ENCODE measurements at places on chromosomes 16 and 17.

GRCh38 chr16:26263406-26263805 is 571.6 kb downstream of the HS3ST4 start:
- no peak for DNase-seq

DNA sequence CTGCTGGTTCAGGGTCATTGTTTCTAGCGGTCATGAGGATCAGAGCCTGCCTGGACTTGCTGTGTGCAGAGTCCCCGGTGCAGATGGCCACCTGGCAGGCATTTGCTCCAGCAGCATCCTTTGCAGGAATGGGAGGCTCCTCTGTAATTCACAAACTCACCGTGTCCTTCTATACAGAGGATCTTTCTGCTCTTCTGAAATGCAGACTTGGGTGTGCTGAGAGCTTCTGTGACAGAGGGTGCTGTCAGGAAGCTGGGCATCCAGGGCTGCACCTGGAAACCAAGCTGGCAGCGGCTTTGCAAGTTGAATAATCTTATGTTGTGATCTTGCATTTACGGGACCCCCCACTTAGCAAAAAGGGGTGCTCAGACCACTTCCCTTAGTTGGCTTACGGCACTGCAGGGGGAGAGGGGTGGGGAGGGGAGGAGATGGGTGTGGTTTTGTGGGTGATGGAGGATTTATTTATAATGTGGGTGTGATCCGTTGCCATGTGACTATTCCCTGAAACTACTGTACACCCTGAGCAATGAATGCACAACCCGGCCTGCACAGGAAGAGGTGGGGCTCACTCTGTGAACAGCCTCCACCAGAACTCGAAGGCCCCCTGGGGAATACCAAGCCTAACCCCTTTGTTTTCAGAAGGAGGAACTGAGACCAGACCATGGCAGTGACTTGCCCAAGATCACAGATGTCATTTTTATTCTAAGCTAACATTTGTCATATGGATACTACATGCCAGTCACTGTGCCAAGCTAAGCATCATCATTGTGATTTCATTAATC is 178.3 kb downstream of the PRKCB start:
- DNase-seq, result no peak

- DNase-seq, result no peak
Observed at GRCh38 chr16:65984296-65984695, 382.2 kb upstream of the CDH5 start.

DNA sequence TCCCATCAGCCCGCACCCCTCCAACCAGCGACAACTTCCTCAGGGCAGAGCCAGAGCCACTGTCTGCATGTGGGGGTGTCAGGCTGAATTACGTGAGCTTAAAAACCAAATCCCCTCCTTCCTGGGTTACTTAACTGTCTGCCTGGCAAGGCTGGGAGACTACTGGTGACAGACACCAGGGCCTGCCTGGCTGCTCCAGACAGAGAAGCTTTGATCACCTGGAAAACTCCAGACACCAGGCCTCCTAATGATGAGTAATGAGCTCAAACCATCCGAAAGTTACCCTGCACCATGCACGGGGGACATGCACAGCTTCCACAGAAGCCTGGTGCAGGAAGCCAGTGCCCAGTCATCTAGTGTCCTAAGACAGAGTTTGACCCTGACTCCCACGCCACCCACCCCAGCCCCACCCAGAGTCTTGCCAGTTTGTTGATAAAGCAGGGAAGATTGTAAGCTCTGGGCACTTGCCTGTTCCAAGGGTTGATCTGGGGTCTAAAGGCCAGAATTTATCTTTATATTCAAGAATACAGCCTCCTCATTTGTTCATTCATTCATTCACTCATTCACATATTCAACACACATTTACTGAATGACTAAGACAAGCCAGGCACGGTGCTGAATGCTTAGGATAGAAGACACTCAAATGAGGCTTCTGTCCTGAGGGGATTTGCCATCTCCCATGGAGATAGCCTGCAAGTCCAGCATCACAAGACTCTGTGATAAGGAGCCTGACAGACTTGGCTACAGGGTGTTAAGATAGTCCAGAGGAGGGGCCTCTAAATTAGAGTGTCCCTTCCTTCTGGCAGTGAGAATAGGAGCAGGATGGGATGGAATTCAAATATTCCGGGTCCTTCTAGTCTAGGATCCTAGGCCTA is 7.2 kb upstream of the CCDC182 start:
- DNase-seq, result no peak

DNA sequence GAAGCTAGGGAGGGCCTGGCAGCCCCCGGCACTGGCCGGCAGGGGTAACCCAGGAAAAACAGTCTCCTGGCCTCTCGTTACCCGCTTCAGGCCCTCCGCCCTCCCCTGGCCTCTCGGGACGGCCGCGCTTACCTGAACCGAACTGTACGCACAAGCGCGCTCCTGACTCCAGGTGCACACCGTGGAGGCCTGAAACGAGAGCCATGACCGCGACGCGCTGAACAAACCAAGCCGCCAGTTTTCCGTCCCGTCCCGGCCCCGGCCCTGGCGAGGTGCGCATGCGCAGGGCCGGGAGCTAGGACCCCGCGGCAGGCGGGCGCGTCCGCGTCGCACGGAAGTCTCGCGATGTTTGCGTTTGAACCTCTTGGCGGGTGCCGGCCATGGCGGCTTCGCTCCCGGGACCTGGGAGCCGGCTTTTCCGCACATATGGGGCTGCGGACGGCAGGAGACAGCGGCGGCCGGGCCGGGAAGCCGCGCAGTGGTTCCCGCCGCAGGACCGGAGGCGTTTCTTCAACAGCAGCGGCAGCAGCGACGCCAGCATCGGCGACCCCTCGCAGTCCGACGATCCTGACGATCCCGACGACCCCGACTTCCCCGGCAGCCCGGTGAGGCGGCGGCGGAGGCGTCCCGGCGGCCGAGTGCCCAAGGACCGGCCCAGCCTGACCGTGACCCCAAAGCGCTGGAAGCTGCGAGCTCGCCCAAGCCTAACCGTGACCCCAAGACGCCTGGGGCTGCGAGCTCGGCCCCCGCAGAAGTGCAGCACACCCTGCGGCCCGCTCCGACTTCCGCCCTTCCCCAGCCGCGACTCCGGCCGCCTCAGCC is at the start of gene HASPIN:
Gene HASPIN, plus strand, starts transcription at position 348 of the 822 bp plus-strand sequence. Its CDS starts 33 bp downstream, at position 381.
- peak; percentile 85 for DNase-seq

- DNase-seq, result no peak
Observed at GRCh38 chr16:49521734-49522325, 148.2 kb downstream of the C16orf78 start.

- DNase-seq, result no peak
Observed at GRCh38 chr16:30567991-30568638, 3.4 kb downstream of the ZNF688 start.

DNA sequence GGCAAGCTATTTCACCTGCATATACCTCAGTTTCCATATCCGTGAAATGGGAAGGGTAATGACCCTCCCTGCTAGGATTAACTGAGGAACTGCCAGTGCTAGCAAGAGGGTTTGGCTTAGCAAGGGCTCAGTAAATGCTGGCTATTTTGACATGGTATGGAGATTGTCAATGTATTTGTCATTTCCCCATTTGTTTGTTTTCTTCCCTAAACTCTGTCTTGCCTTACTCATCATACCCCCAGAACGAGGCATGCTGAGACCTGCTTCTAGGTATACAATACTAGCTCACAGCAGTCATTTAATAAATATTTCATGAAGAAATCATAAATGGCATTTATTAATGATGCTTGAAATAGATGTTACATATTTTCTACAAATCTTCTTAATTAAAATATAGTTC is 124.0 kb downstream of the DYNLRB2 start:
- no peak for DNase-seq

GRCh38 chr17:78637643-78638420 is 60.6 kb upstream of the DNAH17 start:
- no peak for DNase-seq

- DNase-seq, result peak; percentile 70
Observed at GRCh38 chr16:29811896-29812665, at the start of gene PRRT2. TSS of gene PRRT2 (plus strand) at chr16:29812193. CDS start at chr16:29813055, 862 bp downstream.

DNA sequence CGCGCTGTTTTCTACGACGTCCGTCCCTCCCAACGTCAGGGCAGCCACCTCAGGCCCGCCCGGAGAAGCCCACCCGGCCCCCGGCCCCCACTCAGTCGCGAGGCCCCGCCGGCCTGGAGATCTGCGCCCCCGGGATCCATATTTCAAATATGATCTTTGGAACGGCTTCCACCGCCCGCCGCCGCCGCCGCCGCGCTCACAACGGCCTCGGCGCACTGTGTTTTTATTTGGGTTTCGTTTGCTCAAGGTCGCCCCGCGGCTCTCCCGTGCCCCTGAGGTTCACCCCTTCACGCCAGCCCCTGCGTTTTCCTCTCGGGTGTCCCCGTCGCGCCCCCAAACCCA is 4.2 kb upstream of the CBX4 start:
- no peak for DNase-seq

GRCh38 chr16:48153774-48154173 is 2.0 kb downstream of the ABCC12 start:
- DNase-seq, result no peak

GRCh38 chr16:51638339-51639135 is 487.5 kb upstream of the SALL1 start:
- DNase-seq, result no peak

- no peak for DNase-seq
Observed at GRCh38 chr16:54928016-54928356, 2.7 kb upstream of the IRX5 start.

DNA sequence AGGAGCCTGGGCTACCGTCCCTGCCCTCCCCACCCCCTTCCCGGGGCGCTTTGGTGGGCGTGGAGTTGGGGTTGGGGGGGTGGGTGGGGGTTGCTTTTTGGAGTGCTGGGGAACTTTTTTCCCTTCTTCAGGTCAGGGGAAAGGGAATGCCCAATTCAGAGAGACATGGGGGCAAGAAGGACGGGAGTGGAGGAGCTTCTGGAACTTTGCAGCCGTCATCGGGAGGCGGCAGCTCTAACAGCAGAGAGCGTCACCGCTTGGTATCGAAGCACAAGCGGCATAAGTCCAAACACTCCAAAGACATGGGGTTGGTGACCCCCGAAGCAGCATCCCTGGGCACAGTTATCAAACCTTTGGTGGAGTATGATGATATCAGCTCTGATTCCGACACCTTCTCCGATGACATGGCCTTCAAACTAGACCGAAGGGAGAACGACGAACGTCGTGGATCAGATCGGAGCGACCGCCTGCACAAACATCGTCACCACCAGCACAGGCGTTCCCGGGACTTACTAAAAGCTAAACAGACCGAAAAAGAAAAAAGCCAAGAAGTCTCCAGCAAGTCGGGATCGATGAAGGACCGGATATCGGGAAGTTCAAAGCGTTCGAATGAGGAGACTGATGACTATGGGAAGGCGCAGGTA is 762 bp downstream of the CDK12 start:
- DNase-seq, result no peak

DNA sequence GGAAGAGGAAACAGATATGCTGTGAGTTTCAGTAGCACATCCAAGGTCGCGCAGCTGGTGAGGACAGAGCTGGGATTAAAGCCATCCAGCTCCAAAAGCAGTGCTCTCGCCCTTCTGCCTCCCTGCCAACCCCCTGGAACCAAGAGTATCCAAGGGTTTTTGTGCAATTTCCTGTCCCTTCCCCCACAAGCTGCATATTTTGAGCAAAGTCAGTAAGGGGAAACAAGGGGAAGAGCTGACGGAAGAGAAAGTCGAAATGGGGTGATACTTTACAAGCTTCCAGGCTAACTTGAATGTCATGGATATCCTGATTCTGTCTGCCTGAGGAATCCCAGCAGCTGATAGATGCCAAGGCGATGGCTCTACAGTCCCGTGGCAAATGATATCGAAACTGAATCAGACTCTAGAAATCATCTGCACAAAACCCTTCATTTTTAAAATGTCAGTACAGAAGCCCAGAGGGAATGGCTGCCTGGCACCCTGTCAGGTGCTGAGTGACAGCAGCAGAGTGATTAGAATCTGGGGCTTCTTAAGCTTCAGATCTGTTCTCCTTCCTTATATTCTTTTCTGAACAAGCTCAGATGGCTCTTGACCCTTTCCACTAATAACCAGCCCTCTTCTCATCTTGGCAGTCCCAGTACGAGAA is 42.9 kb upstream of the TEKT3 start:
- DNase-seq, result peak; percentile 38

GRCh38 chr16:23987443-23987842 is 151.7 kb downstream of the PRKCB start:
- no peak for DNase-seq

GRCh38 chr16:75947626-75948239 is 221.4 kb upstream of the CPHXL start:
- DNase-seq, result peak; percentile 34

- DNase-seq, result peak; percentile 100
Observed at GRCh38 chr16:31459687-31460581, 633 bp downstream of the ARMC5 start.

- DNase-seq, result no peak
Observed at GRCh38 chr17:42568341-42569111, 1.6 kb downstream of the MLX start.

GRCh38 chr17:65438708-65439294 is 122.6 kb downstream of the AXIN2 start:
- no peak for DNase-seq

DNA sequence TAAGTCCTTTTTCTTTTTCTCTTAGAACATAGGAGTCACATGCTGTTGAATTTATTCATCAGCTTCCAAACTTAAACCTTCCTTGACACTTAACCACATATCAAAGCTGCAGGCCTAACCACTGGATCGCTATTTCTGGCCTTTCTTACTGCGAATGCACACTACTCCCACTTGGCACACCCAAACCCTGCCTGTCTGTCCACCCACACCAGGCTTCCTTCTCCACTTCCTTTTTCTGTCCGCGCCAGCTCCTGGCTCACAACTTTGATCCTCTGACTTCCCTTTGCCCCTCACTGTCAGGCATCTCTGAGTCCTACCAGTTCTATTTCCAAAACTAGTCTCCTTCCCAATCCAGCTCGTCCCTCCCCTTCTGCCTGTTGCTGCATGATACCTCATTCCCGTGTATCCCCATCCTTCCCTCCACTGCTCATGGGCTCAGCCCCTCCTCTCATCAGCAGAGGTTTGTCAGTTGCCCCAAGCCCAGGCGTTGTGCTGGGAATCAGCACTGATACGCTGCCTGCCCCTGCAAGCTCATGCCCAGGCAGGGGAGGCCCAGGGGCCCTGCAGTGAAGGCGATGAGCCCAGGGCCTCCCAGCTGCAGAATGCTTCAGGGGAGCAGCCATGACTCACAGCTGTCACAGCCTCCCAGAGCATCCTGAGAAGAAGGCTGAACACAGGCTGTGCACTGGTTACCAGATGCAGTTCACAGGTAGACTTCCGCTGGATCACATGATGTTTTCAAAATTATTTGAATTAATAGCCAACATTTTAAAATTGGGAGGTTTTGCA is 179.8 kb downstream of the KATNIP start:
- peak; percentile 74 for DNase-seq
